NCI-H187 treated with DMSO at 0.1 percent for 48 hours (cell line): ENCODE measurements at places on chromosomes 12 and 14.

- DNase-seq, result no peak
These were observed 23.9 kb downstream of the MDM2 start for GRCh38 chr12:68831751-68832503.

- no peak for DNase-seq
These were observed 203.7 kb upstream of the NUDT4 start for GRCh38 chr12:93174048-93174447.

DNA sequence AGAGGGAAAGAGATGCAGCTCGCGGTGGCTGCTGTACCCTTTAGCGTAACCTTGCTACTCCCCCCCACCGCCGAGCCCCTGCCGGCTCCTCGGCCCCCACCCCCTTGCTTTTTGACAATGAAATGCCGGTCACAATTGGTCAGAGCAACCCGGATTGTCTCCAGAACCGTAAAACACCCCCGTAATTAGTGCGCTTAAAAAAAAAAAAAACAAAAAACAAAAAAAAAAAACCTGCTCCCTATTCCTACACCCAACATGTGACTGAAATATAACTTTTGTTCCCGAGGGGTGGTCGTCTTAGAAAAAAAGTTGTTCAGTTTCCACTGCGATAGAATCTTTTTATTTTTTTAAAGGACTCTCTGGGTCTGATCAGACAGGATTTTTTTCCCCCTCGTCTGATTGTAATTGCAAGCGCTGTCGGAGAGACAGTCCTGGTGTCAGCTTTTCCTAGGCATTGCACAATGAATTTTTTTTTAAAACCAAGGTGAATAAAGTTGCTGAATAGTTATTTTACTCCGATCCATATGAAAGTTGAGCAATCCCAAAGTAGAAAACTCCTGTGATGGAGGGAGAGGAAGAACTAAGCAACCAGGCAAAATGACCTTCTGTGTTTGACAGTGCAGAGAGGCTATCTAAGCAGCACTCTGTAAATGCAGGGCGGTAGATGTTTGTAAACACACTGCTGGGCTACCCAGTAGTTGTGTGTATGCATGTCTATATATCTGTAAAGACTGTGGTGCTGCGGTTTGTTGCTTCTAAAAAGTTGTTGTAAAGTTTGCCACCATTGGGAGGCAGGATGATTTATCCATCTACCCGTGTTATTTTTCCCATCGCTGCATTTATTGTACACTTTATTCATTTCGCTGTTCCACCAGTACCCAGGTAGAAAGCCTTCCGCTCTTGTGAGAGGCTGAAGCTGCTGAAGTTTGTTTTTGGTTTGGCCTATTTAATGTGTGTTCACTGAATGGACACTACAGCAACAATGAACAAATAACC, 1.1 kb downstream of the ETV6 start:
- no peak for DNase-seq

GRCh38 chr14:89089330-89089729, 264.9 kb downstream of the TTC8 start:
- DNase-seq, result no peak

DNA sequence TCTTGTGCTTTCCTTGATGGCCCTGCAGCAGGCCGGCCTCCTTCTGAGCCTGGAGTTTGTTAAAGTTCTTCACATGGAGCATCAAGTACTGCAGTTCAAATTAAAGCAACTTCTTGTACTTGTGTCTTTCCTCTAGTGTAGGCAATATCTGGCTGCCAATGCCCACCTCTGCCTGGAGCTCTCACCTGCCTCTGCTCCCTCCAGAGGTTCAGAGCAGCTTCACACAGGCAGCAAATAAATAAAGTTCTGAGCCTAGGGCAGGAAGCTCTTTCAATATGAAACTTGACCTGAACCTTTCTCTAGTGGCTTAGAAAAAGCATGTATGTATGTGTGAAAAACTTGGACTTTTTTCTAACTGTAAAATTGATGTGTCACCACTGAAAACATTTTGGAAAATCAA, 65.9 kb downstream of the ITPR2 start:
- no peak for DNase-seq

DNA sequence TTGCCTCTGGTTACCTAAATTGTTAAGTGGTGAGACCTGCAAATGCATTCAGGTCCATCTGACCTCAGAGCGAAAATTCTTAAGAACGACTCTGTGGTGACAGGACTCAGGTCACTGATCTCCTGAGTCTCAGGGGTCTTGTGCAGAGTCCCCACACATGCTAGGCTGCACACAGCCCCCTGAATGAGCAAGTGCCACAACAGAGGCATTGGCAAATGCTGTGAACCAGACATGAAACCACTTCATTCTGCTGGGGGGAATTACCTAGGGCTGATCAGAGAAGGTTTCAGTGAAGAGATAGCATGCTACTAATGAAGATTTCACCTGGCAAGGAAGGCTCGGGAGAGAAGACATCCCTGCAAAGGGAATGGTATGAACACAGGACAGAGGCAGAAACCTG, 281.6 kb downstream of the ITPR2 start:
- DNase-seq, result no peak

DNA sequence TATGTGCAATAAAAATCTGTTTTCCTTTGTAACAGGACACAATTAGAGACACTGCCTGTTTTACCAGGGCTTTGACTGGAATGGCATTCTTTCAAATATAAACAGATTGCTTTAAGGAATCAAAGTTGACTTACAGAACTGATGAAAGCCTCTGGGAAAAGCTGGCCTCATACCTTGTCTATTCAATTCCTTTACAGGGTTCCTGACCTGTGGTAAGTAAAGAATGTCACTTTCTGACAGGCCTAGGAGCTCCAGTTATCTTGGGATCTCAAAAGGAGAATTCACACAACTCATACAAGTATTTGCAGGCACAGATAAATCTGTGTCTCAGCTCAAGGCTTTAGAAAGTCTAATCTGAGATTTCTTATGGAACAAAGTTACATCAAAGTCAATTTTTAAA, 88.4 kb downstream of the BCAT1 start:
- no peak for DNase-seq

GRCh38 chr14:44895716-44896115, 66.0 kb downstream of the KLHL28 start:
- DNase-seq, result no peak

DNA sequence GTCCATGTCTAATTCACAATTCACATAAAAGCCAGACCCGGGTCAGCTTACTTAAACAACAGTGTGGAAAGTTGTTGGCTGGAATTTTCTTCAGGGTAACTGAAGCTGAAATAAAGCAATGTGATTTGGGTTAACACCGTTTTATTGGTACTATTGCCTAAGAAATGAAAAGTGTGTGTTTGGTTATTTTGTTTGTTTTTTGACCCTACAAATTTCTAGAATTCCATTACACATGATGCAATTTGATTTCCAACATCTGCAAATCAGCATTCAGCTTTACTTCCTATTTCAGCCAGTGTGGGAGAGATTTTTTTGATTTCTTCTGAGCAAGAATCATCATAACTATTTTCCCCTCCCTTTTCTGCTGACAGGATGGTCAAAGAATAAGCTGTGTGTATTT, 45.7 kb upstream of the CLMN start:
- DNase-seq, result no peak

- DNase-seq, result no peak
These were observed 150.9 kb downstream of the EMP1 start for GRCh38 chr12:13347241-13348043.

- DNase-seq, result peak; percentile 13
These were observed 9.8 kb upstream of the HSP90AA1 start for GRCh38 chr14:102096569-102097188.

DNA sequence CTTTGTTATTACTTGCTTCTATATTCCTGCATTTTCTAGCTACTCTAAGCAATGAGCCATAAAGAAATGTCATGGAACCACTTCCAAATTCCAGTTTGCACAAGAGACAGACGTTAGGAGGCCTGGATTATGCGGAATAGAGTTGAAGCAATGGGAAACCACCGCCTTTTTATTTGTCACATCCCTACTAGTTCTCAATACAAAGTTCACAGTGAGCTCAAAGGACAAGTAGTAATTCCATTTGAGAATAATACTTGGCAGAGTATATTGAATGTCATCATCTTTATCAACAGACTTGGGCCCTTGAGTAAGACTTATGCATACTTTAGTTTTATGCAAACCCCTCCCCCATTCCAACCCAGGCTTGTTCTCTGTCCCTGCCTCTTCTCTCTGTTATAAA, 3.7 kb upstream of the SLC15A5 start:
- no peak for DNase-seq

DNA sequence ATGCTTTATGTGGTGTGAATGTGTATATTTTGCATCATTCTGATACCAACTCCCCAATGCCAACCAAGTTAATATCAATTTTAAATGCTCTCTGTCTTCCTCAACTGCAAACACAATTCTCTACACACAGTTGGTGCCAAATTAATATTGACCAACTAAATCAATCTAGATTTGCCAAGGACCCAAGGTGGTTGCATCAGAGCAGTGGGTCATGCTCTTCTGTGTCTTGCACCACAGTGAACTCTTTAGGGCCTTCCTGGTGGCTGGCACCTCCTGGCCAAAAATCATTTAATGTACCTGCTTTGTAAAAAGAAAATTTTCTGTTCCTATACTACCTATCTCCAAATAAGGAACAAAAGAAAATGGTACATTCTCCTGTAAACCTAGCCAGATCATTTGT, 14.1 kb downstream of the COQ10A start:
- DNase-seq, result no peak

- DNase-seq, result no peak
These were observed 386 bp downstream of the HDAC7 start for GRCh38 chr12:47819138-47819895.
